ENCODE measurements at places on chromosomes 16 and 17.

- no peak for DNase-seq
These were observed 8.6 kb upstream of the BAHCC1 start for GRCh38 chr17:81386646-81387099.

- no peak for DNase-seq
These were observed 59.3 kb downstream of the KLHDC4 start for GRCh38 chr16:87706278-87707000.

- DNase-seq, result peak; percentile 25
These were observed 31.7 kb downstream of the SOCS1 start for GRCh38 chr16:11224096-11224893.

GRCh38 chr17:13088666-13089065 is 70.8 kb upstream of the ELAC2 start:
- no peak for DNase-seq

GRCh38 chr16:88456356-88457292 is 3.5 kb downstream of the ZFPM1 start:
- peak; percentile 84 for DNase-seq

DNA sequence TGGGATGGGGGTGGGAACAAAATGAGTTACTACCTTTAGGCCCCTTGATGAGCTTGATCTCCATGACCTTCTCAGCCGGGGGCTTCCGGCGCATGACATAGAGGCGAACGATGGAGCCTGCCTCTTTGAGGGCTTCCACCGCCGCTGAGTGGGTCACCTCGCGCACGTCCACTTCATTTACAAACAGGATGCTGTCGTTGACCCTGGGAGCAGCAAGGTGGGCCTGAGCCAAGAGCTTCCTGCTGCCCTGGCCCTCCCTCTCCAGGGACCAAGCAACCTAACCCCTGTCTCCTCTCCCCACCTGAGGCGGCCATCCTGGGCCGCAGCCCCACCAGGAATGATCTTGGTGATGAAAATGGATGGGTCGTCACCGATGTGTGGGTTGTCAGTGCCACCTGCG is 16.2 kb downstream of the DLG4 start:
- DNase-seq, result no peak

GRCh38 chr17:41424111-41424635 is at the start of gene KRT37:
Gene KRT37, minus strand, starts transcription at chr17:41424585. Its CDS starts 62 bp downstream, at chr17:41424523.
- no peak for DNase-seq

DNA sequence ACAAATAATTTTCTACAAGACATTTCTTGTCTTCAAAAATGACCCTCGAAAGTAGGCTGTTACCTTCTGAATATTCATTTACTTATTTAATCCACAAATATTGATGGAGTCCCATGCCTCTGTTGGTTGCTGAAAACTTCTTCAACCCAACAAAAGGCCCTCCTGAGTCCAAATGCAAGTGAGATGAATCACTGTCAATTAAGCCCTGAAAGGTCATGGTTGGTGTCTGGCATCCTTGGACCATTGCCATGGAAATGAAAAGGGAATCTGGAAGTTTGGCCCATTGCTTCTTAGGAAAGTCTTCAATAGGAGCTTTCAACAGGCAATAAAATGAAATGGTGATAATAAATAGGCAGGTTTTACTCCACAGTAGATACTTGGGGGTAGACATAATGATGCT is 364.7 kb upstream of the DYNLRB2 start:
- DNase-seq, result no peak

- DNase-seq, result no peak
These were observed 12.4 kb upstream of the ST6GALNAC2 start for GRCh38 chr17:76598004-76598439.

DNA sequence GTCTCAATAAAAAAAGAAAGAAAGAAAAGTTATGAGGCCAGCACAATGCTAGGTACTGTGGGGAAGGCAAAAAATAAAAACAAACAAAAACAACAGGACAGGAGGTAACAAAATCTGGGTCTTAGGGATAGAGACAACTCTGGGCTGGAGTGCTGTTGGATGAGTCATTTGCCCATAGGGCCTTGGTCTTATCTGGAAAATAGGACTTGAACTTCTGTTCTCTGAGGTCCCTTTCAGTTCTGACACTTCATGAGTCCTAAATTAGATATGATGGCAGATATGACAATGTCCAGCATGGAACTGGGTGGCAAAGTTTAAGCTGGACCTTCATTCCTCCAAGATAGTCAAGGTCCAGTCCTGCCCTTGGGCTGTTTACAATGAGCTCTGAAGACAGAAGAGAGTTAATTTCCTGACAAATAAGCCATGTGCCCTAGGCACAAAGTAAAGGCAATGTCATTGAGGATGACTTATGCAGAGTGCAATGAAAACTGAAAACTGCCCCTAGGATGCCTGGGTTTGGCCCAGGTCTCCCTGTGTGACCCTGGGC is 8.9 kb upstream of the HDAC5 start:
- DNase-seq, result no peak

GRCh38 chr16:67967183-67967957 is 1.1 kb downstream of the SLC12A4 start:
- DNase-seq, result no peak

- DNase-seq, result no peak
These were observed 30.8 kb downstream of the NOG start for GRCh38 chr17:56624309-56624708.

- DNase-seq, result no peak
These were observed 15.6 kb downstream of the SDR42E1 start for GRCh38 chr16:81995651-81996050.

GRCh38 chr16:82657786-82658185 is 31.0 kb downstream of the CDH13 start:
- DNase-seq, result no peak

GRCh38 chr17:73798111-73798748 is 154.0 kb upstream of the SDK2 start:
- no peak for DNase-seq

GRCh38 chr16:52548261-52549010 is 1.5 kb upstream of the TOX3 start:
- no peak for DNase-seq

DNA sequence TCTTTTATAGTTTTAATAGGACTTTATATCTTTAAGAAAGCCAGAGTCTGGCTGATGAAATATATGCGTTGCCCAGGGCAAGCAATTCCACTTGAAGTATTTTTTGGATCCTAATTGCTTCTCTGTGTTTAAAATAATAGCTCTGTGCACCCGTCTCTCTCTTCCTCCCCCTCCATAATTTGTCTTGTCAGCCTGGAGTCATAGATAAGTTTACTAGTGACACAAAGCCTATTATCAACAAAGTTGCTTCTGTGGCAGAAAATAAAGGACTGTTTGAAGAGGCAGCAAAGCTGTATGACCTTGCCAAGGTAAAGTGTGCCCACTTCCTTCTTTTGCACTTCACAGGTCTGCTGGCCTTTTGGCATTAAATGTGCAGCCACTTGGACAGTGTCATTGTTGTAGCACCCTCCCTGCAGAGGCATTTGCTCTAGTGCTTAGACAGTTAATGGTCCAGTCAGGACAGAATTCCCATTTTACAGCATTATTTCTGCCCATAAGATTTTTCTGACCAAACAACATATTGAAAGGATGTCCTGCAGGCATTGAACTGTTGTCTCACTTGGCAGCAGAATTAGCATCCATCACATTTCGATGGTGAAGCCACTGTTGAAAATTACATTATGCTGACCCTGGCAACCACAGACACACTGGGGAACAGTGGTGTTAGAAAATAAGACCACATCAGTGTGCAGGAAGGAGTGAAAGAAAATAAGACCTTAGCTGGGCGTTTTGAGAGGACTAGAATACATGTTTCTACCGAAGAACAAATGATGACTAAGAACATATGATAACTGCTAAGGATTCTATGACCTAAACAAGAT is 28.4 kb upstream of the SLC12A3 start:
- DNase-seq, result no peak

All from activated CD4-positive, alpha-beta T cell treated with anti-CD3 and anti-CD28 coated beads, Interleukin-2, amount 50 U/mL, for 4 hours (primary cell).